CD4-positive, alpha-beta T cell (primary cell): ENCODE measurements at places on chromosomes 1 and 21.

DNA sequence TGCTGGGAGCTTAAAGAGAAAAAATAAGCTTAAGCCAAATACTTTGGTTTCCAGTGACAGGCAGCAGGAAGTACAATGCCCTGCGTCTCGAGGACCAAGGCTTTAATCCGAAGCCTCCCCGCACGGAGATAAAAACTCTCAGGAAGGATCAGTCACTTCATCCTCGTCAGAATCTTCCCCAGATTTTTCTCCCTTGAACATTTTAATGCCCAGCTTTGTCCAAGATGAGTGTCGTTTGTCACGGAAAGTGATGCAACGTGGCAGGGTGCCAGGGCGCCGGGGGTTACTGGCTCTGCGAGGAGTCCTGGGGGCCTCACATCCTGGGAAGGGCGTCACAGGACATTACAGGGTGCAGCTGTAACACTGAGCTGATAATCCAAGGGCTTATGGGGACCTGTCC lies 25.2 kb upstream of the PCBP3 start:
- no peak for DNase-seq

- DNase-seq = no peak
Measured at GRCh38 chr1:219086956-219087469, 86.7 kb upstream of the LYPLAL1 start.

GRCh38 chr1:87197156-87197555 lies 131.5 kb upstream of the LMO4 start:
- DNase-seq = no peak

- no peak for DNase-seq
Measured at GRCh38 chr1:190303501-190303900, 174.2 kb downstream of the BRINP3 start.

DNA sequence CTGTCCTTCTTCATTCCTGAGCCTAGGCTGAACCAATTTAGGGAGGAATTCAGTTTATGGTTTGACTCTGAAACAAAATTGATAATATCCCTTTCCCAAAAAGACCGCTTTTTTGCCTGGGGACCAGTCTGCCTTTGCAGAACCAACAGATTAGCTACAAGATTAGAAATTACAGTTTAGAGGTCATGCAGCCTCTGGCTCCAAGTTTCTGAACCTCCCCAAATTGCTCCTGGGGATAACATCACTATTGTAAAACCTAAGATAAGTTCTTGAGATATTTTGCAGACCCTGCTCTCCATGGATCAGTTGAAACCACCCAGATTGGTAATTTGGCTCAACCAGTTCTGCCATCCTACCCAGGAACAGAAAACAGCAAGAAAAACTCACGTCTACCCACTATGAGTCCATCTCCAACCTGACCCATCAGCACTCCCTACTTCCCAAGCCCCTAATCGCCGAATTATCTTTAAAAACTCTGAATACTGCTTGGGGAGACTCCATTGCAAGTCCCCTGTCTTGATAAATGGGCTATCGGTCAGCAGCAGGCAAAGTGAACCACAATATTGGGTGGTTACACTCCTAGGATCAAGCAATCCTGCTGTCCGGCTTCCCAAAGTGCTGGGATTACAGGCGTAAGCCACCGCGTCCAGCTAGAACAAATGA lies 605 bp upstream of the RABGGTB start:
- no peak for DNase-seq

GRCh38 chr1:42940851-42941639 lies 17.6 kb downstream of the SLC2A1 start:
- no peak for DNase-seq

DNA sequence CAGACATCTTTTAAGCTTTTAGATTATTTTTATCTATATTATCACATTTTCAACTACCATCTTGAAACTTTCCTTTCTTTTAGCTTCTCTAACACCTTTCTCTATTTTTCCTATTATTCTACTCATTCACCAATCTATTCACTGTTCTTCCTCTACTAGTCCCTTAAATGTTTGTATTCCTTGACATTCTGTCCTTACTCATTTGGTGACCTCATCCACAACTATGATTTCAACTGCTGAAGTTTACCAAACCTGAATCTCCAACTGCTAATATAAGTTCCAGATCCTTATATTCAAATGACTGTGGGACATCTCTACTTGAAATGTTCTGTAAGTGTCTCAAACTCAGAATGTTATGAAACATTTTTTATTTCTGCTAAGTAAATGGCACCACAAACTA lies 49.2 kb downstream of the TUT4 start:
- DNase-seq = no peak

- DNase-seq = no peak
Measured at GRCh38 chr1:238401144-238401543, 510.4 kb upstream of the ZP4 start.

DNA sequence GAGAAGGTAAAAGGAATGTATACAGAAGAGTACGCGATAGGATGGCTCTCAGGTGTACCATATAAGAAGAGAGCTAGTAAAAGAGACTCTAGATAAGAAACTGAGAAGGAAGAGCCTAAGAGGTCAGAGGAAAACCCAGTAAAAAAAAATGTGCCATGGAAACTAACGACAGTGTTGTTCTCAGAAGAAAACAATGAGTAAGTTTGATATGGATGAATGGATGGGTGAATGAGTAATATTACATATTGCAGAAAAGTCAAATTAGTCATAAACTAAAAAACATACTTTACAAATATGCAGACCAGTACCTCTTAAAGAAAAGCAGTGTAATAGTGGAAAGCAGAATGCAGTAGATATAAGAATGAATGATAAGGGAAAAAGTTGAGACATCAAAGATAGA lies 316.2 kb downstream of the HMCN1 start:
- DNase-seq = no peak

GRCh38 chr1:53558739-53559315 lies 99.6 kb downstream of the DMRTB1 start:
- DNase-seq = no peak

GRCh38 chr1:198363625-198364151 lies 176.8 kb downstream of the ATP6V1G3 start:
- DNase-seq = no peak

DNA sequence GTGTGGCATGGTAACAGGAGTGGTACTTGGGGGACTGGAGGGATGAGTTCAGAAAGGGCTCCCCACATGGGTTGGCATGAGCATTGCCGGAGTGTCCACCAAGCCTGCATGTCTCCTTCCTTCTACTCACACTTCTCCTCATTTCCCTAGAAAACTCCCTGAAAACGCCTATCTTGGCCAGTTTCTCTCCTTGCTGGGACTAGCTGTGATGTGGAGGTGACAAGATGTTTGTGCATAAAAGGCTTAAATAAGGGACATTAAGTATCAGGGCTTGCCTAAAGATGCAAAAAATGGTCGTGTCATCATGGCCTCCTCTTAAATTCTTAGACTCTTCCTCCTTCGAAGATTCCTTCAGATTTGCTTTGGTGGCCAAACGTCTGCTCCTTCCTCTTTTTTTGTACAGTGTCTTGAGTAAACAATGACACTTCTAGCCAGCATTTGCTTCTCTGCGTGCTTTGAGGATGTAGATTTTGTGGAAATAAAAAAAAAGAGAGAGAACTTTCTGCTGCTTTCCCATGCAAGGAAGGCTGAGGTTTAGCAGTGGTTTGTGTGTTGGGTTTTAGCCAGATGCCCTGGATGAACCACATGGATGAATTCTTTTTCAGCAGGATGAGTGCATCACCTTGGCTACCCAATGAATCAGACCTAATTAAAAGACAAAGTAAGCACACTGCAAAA lies 239.1 kb upstream of the IRF2BP2 start:
- DNase-seq = no peak

DNA sequence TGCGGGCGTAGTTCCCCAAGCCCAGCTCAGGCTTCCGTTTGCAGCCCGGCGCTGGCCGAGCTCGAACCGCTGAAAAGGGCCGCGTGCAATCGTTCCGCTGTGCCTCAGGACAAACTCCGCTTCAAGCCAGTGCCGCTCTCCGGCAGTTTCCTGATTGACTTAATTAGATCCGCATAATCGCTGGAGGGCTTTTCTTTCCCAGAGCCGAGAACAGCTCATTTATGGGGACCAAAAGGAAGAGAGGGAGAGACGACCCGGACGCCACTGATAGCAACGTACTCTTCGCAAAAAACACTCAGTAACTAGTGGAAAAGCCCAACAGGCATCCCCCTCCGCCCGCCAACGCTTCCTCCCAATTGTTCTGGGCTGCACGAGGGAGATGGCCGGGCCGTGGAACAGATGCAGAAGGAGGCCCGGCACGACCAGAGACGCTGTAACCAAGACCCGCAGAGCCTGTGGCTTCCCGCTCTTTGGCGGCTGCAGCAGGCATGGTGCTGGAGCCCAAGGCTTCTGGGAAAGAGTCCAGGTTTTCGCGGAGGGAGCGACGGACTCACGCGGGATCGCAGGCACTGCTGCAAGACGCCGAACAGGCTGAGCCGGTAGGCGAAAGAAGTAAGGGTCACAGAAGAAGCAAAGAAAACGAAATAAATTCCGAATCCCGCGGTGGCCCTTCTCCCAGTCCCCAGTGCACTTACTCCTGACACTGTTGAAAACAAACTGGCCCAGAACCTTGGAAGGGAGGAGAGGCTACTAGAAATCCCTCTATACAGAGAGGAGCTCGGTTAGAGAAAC lies 3.6 kb upstream of the FOXD2 start:
- DNase-seq = no peak

- DNase-seq = no peak
Measured at GRCh38 chr1:157154940-157155514, 16.8 kb upstream of the ETV3 start.

DNA sequence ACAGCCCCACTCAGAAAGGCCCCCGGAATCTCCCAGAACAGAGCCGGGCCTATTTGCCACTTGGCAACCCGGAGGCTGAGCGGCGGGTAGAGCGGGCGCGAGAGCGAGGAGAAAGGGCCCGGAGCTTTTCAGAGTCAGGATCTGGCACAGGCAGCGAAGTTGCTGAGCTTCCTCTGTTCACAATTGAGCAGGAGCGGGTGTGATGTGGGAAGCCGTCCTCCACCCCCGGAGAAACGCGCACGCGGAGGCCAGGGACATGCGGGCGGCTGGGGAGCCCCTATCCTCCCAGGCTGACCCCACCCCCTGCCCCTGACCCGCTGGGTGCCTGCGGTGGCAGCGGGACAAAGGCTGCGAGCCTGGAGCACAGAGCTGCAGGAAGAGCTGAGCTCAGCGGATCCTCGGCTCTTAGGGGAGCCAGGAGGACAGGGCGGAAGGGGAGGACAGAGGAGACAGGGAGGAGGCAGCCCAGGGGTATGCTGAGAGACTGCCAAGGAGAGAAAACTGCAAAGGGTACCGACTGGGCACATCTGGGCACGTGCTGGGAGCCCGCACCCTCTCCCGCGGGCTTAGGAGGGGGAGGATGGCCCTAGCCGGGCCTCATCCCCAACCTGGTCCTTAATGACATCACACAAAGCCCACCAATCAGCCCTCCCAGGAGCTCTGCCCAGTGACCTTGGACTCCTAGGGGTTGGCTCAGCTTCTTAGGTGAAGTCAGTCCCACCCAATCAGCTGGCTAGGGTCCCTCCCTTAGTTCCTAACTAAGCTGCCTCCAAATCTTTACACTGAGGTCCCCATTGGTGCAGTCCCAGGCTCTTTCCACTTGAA lies 9.3 kb downstream of the KIF21B start:
- DNase-seq = no peak

DNA sequence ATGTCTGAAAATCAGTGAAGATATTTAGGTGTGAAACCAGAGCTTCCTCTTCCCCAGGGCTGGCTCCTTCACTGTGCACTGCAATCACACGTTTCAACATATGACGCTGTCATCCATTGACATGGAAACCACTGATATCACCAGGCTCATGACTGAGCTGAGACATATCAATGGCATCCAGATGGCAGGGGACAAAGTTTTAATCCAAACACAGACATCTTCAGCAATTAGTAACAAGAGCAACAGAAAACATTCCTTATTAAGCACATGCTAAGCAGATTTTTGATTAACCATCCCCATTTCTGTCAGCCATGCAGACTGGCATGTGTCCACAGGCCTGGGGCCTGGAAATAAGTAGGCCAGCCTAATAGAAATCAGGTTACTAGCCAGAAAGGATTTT lies 108.0 kb upstream of the ADAR start:
- DNase-seq = no peak

- DNase-seq = no peak
Measured at GRCh38 chr1:17470021-17470799, 30.7 kb upstream of the RCC2 start.

DNA sequence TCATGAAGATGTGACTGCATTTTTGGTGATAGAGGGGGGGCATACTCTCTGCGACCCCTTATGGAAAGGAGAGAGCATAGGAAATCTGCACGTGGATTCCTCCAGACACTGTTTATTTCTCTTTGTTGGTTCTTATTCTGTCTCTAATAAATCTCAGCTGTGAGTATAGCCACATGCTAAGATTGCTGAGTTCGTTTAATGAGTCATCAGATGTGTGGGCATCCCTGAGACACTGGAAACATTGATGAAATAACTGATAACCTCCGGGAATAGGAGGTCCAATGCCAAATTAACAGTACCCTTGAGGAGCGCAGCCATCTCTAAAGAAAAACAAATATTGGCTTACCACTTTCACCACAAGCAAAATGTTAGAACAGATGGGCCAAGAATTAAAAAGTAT lies 880.2 kb upstream of the NEGR1 start:
- no peak for DNase-seq
